ENCODE measurements at places on chromosomes 11 and 22.
A peak's percentile ranks its signal among the peaks of the same experiment; 100 is the strongest.

- no peak for DNase-seq
These were observed 41.7 kb downstream of the HORMAD2 start for GRCh38 chr22:30121960-30122359.

- DNase-seq, result no peak
These were observed 6.2 kb downstream of the TAF6L start for GRCh38 chr11:62777389-62777788.

DNA sequence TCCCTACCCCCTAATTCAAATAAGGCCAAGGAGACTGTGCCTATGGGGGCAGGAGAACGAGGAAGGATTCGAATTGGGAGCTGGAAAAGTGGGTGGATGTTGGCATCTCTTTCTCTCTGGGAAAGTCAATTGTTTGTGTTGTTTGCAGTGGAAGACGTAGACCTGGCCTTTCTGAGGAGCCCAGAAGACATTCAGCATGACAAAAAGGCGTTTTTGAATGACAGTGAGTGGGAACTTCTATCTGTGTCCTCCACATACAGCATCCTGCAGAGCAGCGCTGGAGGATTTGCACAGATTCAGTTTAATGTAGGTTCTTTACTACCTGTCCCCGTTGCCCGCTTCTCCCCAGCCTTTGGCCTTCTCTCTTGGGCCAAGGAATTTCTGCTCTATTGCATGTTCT, 28.2 kb downstream of the HTR3B start:
- DNase-seq, result no peak

DNA sequence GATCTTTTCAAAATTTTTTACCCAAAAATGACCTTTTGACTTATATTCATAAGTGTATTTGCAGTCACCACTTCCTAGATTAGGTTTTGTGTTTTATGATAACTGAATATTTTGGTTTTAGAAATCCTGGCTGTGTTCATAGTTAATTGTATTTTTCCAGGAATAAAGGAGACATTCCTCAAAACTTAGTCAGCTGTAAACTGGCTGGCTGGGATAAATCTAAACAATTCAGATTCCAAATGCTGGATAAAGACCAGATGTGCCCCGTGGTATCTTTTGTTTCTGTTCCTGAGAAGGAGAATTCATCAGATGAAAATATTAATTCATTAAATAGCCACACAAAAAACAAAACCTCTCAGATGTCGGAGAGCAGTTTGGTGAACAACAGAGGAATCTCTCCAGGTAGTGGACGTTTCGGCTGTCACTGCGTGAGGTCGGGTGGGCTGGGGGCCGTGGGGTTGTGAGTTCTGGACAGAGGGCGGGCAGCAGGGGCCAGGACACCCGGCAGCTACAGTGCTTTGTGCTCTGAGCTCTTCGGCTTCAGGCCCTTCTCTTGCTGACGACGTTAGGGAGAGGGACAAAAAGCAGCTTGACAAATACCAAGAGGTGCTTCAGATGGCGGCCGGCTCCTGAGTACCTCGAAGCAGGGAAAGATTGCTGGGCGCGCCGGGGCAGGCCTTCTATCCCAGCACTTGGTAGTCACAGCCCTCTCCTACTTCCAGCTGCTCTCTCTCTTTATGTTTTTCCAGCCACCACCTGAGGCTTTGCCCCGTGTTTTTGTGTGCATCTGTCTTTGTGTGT, 24.6 kb downstream of the MOV10L1 start:
- DNase-seq, result no peak

- no peak for DNase-seq
These were observed 873 bp downstream of the NCAPH2 start for GRCh38 chr22:50508897-50509296.

GRCh38 chr11:32333320-32333991, 101.9 kb downstream of the WT1 start:
- DNase-seq, result no peak

DNA sequence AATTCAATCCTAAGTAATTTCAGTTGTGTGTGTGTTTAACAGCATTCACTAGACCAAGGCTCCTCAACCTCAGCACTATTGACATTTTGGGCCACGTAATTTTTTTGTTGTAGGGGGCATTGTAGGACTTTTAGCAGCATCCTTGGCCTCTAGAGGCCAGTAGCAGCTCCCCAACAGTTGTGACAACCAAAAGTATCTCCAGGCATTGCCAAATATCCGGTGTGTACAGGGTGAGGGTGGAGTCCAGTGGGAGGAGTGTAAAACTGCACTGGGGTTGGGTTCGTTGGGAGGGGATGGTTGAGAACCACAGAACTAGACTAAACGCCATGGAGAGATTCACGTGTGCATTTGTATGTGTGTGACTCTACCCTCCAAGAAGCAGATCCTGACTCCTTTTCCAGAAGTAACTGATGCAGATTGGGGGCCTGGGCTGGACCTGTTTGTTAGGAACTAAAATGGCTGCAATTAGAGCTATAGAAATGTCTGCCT, 5.9 kb upstream of the PHF21A start:
- peak; percentile 86 for DNase-seq

DNA sequence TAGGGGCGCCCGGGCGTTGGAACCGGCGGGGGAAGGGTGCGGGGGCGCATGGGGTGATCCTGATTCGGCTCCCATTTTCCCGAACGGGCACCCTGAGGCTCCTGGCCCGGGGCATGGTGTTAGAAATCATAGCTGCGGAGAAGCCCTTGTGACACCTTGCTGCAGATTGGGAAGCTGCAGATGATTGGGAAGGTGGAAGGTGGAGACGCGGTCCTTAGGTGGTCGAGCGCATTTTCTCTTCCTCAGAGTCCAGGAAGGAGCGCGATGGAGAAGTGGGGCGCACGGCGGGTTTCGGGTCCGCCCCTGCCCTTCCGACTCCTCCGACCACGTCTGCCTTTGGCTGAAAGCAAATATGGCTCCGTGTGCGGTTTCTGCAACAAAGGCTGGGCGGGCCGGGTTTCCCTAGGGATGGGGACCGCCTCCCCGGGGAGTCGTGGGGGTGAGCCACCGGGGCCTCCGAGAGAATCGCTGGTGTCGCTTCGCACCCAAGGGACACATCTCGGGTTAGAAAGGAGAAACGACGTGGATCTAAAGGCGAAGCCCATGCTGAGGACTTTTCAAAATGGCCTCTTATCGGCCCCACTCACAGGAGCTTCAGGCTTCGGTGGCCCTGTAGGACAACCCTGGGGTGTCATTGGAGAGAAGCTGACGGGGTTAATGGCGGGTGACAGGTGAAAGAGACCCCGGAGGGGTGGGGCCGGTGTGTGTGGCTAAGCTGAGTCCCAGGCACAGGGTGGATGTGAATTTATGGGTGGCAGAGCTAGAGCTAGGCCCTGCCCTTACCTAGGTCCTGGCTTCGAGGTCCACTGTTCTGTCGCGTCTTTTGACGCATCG, 707 bp upstream of the FTH1 start:
- peak; percentile 78 for DNase-seq

- no peak for DNase-seq
These were observed 6.2 kb downstream of the KDM4F start for GRCh38 chr11:95055283-95055897.

GRCh38 chr11:120404495-120404894, 68.3 kb downstream of the ARHGEF12 start:
- no peak for DNase-seq

DNA sequence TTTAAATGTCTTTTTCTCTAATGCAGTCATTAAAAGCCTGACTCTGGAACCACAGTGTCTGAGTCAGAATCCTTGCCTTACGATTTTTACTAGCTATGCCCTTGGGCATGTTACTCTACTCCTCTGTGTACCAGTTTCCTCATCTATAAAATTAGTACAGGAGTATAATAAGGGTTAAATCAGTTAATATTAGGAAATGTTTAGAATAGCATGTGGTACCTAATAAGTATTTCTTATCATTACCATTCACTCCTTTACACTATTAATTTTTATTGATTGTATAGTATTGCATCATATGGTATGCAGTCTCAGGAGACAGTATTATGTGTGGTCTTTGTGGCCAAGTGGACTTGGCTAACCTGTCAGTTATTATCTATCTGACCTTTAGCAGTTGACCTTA, 68.2 kb downstream of the METTL15 start:
- DNase-seq, result no peak

GRCh38 chr11:2929950-2930703, 907 bp upstream of the PHLDA2 start:
- DNase-seq, result no peak

- no peak for DNase-seq
These were observed 135.6 kb upstream of the ZC3H12C start for GRCh38 chr11:109957601-109958000.

GRCh38 chr22:17570851-17571631, 7.7 kb downstream of the SLC25A18 start:
- DNase-seq, result no peak

DNA sequence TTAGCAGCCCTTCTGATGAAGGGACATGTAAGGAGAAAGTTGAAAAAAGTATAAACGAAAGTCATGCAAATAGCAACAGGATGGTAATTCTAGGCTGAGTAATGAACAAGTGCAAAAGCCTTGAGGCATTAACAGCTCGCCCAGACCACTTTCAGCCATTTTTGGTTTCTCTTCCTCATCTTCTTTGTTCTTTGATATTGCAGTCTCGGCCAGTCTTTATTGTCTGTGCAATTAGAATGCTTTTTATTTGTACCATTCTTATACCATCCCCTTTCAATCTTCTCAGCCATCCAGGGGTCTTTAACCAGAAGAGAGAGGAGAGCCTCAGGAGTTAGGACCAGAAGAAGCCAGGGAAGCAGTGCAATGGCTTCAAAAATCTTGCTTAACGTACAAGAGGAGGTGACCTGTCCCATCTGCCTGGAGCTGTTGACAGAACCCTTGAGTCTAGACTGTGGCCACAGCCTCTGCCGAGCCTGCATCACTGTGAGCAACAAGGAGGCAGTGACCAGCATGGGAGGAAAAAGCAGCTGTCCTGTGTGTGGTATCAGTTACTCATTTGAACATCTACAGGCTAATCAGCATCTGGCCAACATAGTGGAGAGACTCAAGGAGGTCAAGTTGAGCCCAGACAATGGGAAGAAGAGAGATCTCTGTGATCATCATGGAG, 7.3 kb downstream of the TRIM34 start:
- DNase-seq, result no peak

DNA sequence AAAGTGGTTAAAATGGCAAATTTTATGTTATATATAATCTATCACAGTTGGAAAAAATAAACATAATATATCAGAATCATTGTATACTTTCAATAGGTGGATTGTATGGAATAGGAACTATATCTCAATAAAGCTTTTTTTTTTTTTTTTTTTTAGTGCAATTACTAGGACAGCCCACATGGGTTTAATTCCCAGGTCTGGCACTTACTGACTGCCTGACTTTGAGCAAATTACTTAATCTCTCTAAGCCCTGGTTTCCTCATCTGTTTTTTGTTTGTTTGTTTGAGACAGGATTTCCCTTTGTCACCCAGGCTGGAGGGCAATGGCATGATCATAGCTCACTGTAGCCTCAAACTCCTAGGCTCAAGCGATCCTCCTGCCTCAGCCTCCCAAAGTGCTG, 26.1 kb upstream of the BAIAP2L2 start:
- no peak for DNase-seq

DNA sequence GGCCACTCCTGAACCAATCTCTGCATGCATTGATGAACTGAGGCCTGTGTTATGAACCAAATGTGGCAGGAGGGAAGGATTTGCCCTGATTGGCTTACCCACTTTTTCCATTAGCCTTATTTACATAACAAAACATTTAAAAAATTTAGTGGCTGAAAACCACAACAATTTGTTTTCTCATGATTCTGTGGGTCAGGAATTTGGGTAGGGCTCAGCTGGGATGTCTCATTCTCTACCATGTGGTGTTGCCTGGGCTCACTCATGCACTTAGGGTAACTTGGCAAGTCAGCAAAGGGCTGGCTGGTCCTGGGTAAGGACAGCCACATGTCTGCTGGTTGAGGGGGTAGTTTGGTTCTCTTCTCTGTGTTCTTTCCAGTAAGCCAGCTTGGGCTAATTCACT, 35.1 kb upstream of the CYP2R1 start:
- DNase-seq, result no peak

Data from hematopoietic multipotent progenitor cell treated with erythropoietin and hydrocortisone succinate and interleukin-3 and kit ligand, for 17 days (in vitro differentiated cells).